Renal pelvis (tissue), 12 donors: ENCODE measurements at places on chromosomes 6 and 20. TPM values are rescaled to one million over a fixed set of nuclear protein-coding genes. Genes with fewer than 3 reads are reported as not detected.

Gene GSTA4
- 111 TPM for polyA plus RNA-seq

Gene CTAGE9
- not detected for polyA plus RNA-seq

GRCh38 chr6:80276861-80277260, 170.4 kb downstream of the BCKDHB start:
- DNase-seq = no peak

DNA sequence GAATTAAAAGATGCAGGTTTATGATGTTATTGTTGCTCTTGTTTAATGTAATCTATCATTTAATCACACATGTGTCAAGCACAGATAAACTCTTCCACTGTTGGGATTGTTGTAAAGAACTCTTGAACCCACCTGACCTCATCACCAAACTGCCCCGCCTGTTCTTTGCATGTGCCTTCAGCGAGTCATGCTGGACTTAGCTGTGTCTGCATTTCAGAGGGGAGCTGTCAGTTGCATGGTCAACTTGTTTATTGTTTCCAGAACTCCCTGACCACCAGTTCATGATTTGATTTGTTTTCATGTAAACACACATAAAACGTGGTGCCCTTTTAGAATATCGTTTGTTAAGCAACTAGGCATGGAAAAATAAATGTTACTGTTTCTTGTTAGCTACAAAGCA, 93.6 kb downstream of the KHDC1L start:
- DNase-seq = no peak

DNA sequence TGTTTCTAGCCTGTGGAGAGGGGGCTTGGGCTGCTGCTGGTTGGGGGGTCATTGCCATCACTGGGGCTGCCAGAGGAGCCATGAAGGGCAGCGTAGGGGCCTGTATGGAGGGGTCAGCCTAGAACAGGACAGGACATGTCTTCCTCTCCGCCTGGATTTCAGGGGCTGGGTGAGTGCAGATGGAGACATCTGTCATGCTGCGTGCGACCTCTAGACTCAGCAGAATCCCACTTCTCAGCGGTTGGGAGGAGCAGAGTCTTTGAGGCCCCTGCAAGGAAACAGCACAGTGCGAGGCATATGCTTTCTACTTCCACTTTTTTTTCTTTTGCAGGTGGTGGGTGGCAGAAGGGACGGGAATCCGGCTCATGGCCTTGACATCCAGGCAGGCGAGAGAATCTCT, 67.9 kb downstream of the EZR start:
- DNase-seq = no peak

DNA sequence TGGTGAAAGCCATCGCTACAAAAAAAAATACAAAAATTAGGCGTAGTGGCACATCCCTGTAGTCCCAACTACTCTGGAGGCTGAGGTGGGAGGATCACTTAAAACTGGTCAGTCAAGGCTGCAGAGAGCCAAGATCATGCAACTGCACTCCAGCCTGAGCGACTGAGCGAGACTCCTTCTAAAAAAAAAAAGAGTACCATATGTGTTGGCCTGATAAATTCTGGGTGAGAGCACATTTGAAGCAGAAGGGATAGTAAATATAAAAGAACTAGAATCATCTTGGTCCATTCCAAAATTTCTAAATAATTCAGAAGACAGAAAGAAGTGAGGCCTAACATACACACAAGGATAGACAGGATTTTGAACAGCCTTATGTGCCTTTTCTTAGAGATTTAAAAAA, 2.2 kb downstream of the IBTK start:
- no peak for DNase-seq

- DNase-seq = peak; percentile 79
Measured at GRCh38 chr6:107666084-107666980, 157.8 kb downstream of the SCML4 start.
